Sigmoid colon (tissue), 7 donors: ENCODE measurements at places on chromosomes 12 and 14. TPM values are rescaled to one million over a fixed set of nuclear protein-coding genes. Genes with fewer than 3 reads are reported as not detected.

OR6C2 gene
- polyA plus RNA-seq = not detected

CRACR2A gene
- 29.6 TPM for polyA plus RNA-seq

KLRD1 gene
- polyA plus RNA-seq = 2.5 TPM

REP15 gene
- polyA plus RNA-seq = 187 TPM

KRT85 gene
- not detected for polyA plus RNA-seq

ARHGAP9 gene
- polyA plus RNA-seq = 4.9 TPM
